Upper lobe of left lung (tissue), 6 donors: ENCODE measurements at places on chromosomes 5 and 9.

DNA sequence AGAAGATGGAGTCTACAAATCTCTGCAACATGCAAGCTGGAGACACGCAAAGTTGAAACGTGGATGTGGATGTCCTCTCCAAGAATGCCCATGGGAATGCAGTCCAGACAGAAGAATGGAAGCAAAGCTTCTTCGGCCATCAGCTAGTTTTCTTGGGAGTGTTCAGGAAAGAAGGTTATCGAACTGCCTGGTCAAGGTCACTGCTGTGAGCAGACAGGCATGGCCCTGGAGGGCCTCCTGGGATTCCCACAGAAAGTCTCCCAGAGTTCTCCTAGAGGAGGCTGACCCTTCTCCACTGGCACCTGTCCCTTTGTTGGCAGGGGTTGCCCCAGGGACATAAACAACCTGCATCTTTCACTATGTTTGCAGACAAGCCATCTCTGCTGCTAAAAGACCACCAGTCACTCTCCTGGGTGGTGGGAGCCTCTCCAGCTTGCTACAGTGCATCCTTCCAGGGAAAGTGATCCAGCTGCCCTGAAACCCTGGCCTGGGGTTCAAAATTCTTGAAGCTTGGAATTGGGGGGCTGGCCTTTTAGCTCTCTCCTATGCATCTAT lies 265.8 kb downstream of the SYK start:
- DNase-seq = no peak

DNA sequence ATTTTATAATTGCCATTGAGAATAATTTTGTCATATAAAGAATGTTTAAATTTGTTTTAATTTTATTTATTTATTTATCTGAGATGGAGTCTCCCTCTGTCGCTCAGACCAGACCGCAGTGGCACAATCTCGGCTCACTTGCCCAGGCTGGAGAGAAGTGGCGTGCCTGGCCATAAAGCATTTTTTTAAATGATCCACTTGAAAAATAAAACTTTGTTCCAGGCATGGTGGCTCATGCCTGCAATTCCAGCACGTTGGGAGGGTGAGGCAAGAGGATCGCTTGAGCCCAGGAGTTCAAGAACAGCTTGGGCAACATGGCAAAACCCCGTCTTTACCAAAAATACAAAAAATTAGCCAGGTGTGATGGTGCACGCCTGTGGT lies 2.1 kb upstream of the SIT1 start:
- DNase-seq = no peak

- no peak for DNase-seq
Observed at GRCh38 chr5:144453753-144454152, 283.1 kb downstream of the KCTD16 start.

GRCh38 chr5:72125941-72126620 lies 18.8 kb downstream of the MAP1B start:
- no peak for DNase-seq

DNA sequence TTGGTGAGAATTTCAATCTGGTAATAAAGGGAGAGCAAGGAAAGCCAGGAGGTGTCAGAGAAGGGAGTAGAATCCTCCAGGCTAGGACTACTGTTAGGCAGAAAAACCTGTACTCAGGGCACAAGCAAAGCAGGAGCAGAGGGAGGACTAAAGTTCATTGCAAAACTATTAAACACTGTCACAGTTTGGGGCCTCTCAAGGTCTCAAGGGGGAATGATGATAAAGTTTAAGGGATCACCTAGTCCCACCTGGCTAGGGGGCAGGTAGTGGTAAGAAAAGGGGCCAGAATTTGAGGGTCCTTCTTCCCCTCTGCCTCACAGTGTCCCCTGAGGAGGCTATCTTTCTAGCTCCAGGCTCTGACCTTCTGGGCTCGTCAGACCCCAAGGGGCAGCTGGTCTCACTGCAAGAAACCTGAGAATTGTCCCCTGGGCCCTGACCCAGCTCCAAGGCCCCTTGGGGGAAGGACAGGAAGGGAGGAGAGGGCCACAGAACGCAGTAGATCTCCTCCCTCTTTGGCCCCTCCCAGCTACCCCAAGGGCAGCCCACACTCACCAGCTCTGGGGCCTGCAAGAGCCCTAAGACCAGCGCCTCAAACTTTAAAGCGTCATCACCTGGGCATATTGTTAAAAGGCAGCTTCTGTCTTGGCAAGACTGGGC lies 974 bp downstream of the CCDC69 start:
- DNase-seq = no peak
